Naive thymus-derived CD8-positive, alpha-beta T cell (primary cell): ENCODE measurements at places on chromosomes 13 and 19.

DNA sequence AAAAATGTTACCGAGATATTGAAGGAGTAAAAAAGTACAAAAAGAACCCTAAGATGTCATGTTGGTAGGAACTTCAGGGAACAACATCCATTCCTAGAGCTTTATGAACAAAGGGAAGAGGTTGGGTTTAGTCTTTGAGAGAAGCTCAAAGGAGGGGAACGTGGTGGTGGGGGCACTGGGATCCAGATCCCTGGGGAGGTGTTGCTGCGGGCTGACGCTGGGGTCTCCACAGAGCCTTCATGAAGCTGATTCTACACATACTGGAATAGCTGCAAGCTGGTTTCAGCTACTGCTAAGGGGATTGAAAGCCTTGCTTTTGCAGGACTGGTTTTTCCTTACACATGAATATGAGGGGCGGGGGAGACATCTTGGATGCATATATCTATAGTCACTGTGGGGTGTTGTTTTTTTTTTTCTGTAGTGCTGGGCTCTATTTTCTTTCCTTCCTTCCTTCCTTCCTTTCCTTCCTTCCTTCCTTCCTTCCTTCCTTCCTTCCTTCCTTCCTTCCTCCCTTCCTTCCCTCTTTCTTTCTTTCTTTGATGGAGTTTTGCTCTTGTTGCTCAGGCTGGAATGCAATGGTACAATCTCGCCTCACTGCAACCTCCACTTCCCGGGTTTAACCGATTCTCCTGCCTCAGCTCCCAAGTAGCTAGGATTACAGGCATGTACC, 6.5 kb upstream of the MZF1 start:
- DNase-seq: no peak

- no peak for DNase-seq
Measured at GRCh38 chr19:49739933-49740332, 23.2 kb downstream of the TSKS start.

- no peak for DNase-seq
Measured at GRCh38 chr19:2043961-2044708, 6.9 kb downstream of the MKNK2 start.

- no peak for DNase-seq
Measured at GRCh38 chr13:37534181-37534580, 64.4 kb downstream of the POSTN start.

- no peak for DNase-seq
Measured at GRCh38 chr13:96934889-96935489, 59.3 kb downstream of the OXGR1 start.

DNA sequence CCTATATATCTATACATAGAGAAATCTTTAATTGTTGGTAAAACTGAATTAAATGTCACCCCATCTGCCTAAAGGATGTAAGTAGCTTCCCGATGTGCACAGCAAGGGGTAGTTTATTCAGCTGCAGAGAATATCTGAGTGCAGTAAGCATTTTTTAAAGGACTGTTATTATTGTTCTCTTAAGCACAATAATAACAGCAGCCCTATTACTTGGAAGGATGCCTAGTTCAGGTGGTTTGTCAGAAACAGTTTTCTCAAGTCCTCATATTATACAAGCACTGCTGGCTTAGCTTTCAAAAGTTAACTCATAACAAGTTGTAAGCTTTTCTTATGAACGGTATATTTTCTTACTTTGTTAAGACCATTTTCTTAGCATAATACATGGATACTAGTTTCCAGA, 142.6 kb downstream of the CRYL1 start:
- DNase-seq: no peak

- DNase-seq: no peak
Measured at GRCh38 chr19:35027851-35028599, 2.2 kb upstream of the SCN1B start.
